Activated T-cell treated with anti-CD3 and anti-CD28 coated beads, Interleukin-2, amount 50 U/mL, for 1 hour (primary cell): ENCODE measurements at places on chromosomes 1 and 21.

- DNase-seq, result no peak
These were observed 1276.9 kb upstream of the ADGRL2 start for GRCh38 chr1:80523861-80524260.

GRCh38 chr1:215776336-215776735 is 209.2 kb downstream of the KCTD3 start:
- no peak for DNase-seq

DNA sequence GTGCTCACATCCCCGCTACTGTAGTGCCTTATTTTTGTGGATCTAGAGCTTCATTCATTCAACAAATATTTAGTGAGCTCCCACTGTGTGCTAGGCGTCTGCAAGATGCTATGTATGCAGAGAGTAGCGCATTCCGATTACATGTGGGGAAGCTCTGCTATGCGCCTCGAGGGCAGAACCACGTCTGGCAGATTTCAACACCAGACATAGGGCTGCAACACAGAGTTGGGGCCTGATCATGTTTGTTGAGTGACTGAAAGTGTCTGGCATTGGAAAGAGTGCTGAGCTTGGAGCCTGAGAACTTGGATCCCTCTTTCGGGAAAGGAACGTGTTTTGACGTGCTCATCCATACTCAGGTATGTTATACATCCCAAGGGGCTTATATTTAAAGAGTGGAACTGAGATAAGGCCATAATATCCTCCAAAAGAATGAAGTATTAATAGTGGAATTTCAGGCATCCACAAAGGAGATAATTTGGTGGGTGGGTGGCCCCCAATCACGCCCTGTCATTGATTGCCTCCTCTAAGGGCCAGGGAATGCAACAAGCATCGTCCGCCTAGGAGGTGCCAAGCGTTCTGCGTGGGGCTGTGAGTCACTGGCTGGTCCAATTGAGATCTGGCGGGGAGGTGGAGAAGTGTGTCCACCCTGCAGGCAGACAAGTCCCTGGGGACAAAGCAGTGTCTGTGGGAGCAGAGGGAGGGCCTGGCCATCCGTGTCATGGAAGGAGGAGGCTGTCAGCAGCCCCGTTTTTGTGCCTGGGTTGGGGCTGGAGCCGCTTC is 62.8 kb upstream of the ZBTB40 start:
- DNase-seq, result no peak

- no peak for DNase-seq
These were observed 15.4 kb upstream of the VSIG8 start for GRCh38 chr1:159877695-159878444.

DNA sequence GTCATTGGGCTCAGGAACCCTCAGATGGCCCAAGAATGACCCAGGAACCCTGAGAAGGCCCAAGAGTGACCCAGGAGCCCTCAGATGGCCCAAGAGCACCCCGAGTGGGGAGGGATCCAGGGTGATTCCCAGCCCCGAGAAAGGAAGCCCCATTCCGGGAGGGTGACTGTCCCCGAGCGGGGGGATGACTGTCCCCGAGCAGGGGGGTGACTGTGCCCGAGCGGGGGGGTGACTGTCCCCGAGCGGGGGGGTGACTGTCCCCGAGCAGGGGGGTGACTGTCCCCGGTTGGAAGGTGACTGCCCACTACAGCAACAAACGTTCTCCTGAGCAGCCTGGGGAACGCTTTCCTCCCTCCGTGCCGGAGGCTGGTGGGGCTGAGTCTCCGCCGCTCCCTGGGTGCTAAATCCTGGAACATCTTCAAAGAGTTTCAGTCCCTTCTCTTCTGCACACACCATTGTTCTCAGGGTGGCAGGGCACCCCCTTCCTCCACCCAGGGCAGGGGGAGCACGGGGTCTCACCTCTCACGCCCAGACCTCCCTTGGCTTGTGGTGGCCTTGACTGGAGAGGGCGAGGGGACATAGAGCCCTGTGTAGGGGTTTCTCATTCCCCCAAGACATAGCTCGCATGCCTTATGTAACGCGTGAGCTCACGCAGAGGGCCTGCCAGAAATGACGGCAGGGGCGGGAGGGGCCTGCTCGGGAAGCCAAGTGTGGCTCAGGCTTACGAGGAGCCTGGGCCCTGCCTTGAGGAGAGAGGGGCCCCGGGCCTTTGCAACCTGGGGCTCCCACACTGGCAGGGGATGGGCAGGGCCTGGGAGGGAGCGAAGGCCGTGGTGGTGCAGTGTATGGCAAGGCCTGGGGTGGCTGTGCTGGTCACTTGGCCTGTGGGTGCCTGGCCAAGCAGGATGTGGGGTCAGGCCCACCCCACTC is 14.3 kb upstream of the SKI start:
- no peak for DNase-seq

DNA sequence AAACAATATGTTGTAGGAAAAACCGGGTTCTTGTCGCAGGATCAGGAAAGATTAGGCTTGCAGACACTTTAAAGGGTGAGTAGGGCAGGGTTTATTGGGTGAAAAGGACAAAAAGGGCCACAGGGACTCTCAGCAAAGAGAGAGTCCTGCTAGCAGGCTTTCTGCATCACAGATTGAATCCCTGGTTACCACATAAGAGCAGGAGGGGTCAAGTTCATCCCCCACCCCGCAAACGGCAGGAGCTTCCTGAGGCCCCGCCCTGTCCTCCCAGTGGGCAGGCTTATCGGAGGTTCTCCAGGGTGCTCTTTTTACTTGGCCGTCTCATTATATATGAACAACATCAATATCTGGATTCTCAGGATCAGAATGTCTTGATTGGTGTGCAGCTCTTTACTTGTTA is 47.7 kb downstream of the SYCP1 start:
- DNase-seq, result no peak

- no peak for DNase-seq
These were observed 655.6 kb upstream of the NEGR1 start for GRCh38 chr1:72937905-72938304.

DNA sequence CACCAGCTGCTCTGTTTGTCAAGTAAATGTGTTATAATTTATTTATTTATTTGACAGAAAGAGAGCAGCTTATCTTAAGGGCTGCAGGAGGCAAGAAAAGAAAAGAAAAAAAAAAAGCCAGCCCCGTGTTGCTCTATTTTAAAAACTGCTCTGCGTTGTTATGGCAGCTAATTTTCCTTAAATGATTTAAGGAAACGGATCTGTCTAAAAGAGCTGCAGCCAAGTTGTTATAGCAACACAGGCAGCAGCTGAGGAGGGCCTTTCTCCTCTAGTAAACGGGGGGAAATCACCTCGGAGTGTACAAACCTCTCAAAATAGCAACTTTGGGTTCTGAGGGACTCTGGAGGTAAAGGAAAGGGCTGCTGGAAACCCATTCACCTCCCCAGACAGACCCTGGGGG is 149.2 kb downstream of the BEND5 start:
- no peak for DNase-seq

GRCh38 chr1:98888869-98889268 is 115.8 kb downstream of the PLPPR5 start:
- DNase-seq, result no peak

DNA sequence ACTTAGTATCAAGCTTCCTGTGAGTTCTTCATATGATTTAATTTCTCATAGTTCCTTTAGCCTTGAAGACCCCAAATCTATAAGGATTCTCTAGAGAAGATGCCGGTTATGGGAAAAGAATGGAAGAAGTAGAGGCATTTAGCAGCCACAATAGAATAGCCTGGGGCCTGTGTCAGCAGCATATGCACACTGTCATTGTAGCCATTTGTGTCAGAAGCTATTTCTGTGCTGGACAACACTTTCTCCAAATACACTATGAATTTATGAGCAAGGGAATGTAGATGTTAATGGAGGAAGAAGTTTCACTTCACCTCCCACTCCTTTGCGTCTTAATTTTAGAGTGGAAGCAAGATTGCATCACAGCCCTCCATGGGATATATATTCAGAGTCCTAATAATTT is 17.4 kb downstream of the JAM2 start:
- DNase-seq, result no peak

DNA sequence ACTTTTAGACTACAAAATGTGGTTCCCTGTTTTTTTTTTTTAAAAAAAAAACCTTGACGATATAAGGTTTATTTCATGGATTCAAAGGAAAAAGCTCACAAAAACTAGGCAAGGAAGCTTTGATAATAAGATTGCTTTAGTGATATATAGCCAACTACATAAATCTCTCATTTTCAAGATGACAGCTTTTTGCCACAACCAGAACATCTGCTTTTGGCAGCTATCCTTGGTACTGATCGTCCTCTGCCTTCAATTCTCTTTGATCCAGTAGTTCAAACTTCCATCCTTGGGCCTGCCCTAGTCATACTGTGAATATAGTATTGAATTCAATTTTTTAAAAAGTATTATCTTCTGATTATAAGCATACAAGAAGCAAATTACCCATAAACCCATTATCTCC is 72.9 kb upstream of the CD53 start:
- DNase-seq, result no peak
